Epithelial cell of alveolus of lung (primary cell): ENCODE measurements at places on chromosomes 7 and 10. TPM values are rescaled to one million over a fixed set of nuclear protein-coding genes. Genes with fewer than 3 reads are reported as not detected.

The AGR2 gene
- total RNA-seq: 5.2 TPM in 1 of 2 replicates, not detected in the other

The LRMDA gene
- total RNA-seq: 0.26 and 2.5 TPM in 2 replicates

The TET1 gene
- 2.7 and 9.0 TPM in 2 replicates for total RNA-seq

The FBXL13 gene
- 0.16 and 0.39 TPM in 2 replicates for total RNA-seq

The C7orf57 gene
- total RNA-seq: under 0.01 TPM in 1 of 2 replicates, not detected in the other

The SCART1 gene
- 0.26 and 1.4 TPM in 2 replicates for total RNA-seq

The NEBL gene
- total RNA-seq: 6.6 and 8.4 TPM in 2 replicates

The APBB1IP gene
- total RNA-seq: under 0.01 TPM in 1 of 2 replicates, not detected in the other

The CAV2 gene
- total RNA-seq: 34.6 and 88.4 TPM in 2 replicates

The CPN1 gene
- total RNA-seq: not detected in 2 replicates

The PGAM2 gene
- total RNA-seq: 1.3 TPM in 1 of 2 replicates, not detected in the other

The CTNNA3 gene
- total RNA-seq: under 0.01 and 0.39 TPM in 2 replicates

The CDHR3 gene
- total RNA-seq: 3.4 TPM in 1 of 2 replicates, not detected in the other
